ENCODE measurements at places on chromosomes 11 and 22. TPM values are rescaled to one million over a fixed set of nuclear protein-coding genes. Genes with fewer than 3 reads are reported as not detected.

SYT12 gene
- not detected for total RNA-seq

DNA sequence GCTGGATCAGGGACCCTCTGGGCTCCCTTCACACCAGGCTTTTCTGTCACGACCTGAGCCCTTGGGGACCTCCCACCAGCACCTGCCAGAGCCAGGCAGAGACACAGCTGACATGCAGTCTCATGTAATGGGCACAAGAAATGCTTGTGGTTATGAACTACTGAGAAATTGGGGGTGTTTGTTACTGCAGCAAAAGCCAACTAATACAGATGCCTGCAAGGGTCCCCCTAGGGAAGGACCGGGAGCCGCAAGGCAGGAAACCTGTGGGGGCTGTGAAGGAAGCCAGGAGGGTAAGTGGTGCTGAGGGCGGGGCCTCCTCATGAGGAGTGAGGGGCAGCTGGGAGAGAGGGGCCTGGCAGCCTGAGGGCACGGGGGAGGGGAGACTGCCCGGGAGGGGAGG, 16.6 kb downstream of the WNT11 start:
- no peak for DNase-seq

DNA sequence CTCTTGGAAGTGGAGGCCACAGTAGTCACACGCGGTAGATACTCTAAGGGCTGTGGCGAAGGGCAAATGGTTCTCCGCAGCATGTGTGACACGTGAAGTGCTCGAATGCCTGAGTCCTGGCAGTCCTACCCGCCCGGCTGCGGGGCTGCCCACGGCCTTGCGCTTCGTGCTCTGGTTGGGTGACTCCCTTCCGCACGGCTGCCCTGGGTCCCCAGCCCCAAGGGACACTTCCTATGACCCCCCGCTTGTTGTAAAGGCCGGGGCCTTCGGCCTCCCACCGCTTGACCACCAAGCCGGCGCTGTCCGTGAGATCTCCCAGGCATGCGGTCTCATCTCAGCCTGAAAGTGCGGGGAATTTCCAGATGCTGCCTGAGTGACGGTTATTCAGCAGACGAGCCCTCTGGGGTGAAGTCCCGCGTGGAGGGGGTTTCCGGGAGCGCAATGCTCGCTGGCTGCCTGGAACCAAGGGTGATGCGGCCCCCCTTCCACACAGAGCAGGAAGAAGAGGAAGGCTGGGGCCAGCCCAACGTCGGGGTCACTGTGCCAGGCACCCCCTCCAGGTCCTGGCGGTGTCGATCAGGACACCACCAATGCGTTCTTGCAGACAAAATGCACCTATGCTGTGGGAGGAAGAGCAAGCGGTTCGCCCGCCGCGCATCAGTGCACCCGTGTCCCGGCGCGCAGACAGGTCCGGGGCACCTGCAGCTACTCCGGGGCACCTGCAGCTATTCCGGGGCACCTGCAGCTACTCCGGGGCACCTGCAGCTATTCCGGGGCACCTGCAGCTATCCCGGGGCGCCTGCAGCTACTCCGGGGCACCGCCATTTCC, 171.2 kb downstream of the OPCML start:
- no peak for DNase-seq

DNA sequence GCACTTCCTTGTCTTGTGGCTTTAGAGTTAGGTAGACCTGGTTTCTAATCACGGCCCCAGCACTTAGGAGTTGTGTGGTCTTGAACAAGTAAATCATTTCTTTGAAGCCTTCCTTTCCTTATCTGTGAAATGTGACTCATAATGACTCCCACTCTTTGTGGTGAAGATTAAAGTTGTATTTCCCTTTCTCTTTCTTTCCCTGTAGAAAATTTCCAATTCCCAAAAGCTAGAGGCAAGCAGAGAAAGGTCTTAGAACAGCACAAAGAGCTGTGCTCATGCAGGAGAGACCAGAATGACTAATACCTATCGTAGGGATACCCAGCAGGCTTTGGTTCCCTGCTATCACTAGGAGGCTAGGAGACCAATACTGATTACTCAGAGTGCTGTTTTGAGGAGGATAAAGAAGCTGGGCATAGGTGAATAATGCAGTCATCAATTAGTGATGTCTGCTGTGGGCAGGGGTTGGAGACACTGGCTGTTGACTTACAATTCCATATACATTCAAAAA, 270.7 kb upstream of the SYN3 start:
- DNase-seq, result no peak

DNA sequence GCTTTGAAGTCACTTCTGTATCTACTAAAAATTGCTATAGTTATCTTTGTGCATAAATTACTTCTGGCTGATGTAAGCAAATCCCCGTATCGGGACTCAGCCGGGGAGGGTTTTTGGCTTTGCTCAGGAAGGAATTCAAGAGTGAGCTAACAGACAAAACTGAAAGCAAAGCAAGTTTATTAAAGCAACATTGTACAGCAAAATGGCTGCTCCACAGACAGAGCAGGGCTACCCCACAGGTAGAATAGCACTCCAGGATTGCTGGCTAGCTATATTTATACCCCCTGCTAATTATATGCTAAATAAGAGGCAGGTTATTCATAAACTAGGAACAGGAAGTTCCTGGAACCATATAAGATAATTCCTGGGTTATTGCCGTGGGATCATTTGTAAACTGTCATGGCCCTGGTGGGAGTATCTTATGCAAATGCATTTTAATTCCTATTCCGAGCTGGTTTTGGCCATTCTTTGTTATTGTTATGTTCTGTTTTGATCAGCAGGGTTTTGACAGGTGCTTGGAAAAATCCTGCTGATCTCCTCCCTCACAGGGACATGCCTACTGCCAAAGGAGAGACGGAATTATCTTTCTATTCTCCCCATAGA, 15.2 kb downstream of the MIF start:
- no peak for DNase-seq

GRCh38 chr11:111659201-111660115, 57.2 kb downstream of the SIK2 start:
- DNase-seq, result no peak

DNA sequence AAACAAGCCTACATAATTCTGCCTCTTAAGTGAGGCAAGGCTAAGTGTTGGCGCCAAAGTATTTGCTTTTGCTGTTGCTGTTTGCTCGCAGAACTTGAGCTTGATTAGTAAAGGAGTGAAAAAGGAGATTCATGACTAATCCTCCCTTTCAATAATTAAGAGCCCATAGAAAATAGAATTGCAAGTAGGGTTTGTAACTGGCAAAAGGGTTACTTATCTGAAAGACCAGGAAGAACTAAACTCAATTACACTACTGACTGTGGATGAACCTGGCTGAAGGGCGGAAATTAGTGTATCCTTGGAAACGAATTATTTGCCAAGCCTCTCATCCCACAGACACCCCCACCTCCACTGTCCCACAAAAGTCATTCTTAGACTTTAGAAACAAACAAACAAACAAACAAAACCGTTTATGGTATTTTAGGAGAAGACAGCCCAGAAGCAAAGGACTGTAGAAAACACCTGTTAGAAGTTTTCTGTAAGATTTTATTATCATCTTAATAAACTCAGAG, 411 bp upstream of the EXPH5 start:
- no peak for DNase-seq

DNA sequence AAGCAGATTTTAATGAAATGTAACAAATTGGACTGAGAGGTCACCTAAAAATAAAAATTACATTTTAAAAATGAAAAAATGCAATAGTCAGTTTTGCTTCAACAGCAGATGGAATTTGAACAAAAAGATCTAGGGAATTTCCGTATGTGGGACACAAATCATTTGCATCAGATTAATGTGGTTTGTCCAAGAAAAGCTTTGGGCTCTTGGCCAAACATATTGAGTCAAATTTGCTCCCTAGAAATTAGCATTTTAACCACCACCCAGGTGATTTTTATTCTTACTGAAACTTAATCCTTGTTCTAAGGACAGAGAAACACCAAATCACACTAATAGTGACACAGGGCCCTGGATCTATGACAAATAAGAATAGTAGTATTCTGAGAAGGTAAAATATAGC, 1477.8 kb downstream of the FAM181B start:
- no peak for DNase-seq

DNA sequence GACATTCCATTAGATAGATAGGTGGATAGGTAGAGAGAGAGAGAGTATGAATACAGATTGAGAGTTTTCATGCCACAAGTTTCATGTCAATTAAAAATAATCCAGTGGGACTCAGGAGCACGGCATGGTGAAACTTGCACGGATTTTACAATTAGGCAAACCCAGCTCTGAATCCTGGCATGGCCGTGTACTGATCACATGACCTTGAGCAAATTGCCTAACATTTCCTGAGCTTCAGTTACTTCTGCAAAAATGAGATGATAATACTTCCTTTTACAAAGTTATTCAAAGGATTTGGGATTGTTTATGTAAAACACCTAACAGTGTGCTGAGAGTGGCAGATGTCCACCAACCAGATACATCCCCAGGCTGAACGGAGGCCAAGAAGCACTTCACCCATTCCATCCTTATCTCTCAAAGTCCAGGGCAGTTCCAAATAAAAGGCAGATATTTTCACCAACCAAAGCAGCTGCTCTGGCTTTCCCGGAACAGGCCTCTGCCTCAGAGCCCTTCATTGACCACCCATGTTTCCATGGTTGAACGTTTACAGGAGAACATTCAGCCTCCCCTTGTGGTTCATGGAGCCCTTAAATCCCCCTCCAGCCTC, 17.9 kb downstream of the APLNR start:
- DNase-seq, result no peak

MS4A4E gene
- 0.91 TPM for total RNA-seq

All from heart left ventricle (tissue), 16 donors.